ENCODE measurements at places on chromosomes 3 and 15.

- DNase-seq, result no peak
These were observed 46.8 kb downstream of the DNAJC13 start for GRCh38 chr3:132464066-132464465.

DNA sequence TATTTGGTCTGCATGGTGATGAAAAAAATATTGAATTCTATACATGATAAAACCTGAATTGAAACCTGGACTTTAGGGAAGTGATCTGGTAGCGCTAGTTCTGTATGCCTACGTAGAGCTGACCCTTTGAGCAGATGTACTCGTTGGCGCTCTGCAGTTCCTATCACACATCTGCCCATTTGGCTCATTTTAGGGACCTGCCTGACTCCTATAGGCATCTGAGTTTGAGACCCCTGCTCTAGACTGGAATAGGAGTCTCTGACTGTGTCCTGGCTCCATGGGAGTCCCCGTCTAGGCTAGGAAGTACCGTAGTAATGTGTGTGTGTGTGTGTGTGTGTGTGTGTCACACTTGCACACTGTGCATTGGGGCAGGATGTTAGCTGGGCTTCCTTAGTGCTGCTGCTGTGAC, 21.2 kb downstream of the STARD5 start:
- no peak for DNase-seq

DNA sequence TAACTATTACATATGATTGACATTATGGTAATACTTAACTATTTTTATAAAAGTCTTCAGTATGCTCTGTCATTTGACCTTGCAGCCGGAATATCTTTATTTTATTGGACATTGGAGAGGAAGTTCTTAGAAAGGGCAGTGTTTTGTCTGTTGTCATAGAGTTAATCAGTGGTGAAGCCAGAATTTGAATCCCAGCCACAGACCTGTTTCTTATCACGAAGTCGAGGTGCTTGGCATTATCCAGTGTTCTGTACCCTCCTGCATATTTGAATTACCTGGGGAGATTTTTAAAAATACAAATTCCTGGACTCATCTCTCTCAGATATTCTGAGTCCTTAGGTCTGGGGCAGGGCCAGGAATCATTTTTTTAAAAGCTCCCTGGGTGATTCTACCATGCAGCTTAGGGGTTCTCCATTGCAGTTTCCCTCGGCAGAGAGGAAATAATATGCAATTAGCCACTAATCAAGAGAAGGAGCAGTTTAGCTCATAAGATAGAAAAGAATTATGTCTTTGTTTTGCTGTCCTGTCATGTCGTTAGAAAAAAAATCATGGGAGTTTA, 195.6 kb upstream of the CFAP20DC start:
- no peak for DNase-seq

DNA sequence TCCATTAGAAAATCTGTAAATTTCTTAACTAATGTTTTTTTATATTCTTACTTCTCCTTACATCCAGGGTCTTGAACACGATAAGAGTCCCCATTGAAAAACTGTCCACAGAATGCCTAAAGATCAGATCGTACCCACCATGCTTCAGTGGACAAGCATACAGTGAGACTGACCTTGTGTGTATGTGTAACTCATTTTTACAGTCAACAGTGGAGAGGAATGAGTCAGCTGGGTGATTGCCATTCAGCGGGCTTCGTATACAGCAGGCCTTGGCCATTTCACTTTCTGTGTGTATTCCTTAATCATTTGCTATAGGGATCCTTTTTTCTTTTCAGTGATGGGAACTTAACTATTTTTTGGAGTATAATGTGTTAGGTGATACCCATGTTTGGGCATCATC, 10.6 kb downstream of the PARP14 start:
- no peak for DNase-seq

DNA sequence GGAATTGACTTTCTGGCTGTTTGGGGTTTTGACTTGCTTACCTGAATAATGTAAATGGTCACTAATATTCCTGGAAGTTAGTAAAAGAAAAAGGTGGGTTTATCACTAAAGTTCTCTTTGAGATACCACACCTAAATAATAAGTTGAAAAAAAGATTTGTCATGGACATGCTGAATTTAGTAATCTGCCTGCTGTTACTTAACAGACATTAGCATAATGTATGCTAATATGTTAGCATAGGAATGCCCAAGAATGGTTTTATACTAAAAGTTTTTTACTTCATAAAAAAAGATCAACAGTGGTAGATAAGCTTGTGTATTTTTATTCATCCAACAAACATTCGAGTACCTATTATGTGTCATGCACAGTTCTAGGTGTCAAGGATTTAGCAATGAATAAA, 36.5 kb downstream of the GMPS start:
- no peak for DNase-seq

DNA sequence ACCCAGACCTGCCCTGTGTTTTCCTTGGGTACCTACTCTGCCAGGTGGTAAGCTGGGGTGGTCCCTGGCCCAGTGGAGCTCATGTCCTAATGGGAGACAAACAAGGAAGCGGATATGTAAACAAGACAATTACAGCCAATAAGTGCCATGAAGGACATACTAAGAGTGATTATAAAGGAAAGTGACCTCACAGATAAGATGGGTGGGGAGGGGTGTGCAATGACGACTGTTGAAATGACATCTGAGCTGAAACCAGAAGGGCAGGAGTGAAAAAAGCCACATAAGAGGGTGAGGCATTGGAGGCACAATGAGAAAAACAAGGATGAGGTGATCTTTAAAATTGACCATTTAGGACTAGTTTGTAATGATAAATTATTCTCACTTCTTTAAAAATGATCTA, 336.2 kb upstream of the IL12A start:
- no peak for DNase-seq

Data from GM13976 (cell line).